ENCODE measurements at places on chromosomes 1 and 21.

DNA sequence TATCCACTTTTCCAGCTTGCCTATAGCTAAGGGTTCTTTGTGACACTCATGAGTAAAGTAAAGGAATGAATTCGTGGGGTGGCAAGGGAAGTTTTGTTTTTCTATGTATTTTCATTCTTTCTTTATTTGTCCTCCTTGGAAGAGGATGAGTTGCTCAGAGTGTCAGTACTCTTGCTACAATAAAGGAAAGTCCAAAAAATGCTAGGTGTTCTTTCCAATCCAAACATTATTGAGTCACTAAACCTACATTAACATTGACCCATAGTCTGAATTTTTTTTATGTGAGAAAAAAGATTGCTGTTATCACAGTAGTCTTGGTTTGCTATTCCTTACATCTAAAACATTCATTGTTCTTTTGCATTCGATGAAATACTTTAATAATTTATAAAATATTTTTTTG, 959.9 kb upstream of the ADGRL4 start:
- DNase-seq = no peak

DNA sequence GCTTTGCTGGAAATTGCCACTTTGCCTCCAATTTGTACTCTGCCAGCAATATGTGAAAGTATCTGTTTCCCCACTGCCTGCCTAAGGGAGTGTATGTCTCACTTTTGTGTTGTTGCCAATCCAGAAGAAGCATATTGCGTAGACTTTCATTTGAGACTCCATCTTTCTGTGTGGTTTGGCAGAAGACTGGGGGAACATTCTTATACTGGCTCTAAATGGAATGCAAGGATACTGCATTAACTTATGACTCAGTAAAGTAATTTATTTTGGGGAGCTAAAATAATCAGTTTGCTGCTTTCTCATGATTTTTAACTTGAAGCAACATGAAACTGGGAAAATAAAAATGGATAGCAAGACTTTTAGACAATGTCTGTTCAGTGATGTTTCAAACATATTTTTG, 107.7 kb upstream of the TMPRSS2 start:
- DNase-seq = no peak

DNA sequence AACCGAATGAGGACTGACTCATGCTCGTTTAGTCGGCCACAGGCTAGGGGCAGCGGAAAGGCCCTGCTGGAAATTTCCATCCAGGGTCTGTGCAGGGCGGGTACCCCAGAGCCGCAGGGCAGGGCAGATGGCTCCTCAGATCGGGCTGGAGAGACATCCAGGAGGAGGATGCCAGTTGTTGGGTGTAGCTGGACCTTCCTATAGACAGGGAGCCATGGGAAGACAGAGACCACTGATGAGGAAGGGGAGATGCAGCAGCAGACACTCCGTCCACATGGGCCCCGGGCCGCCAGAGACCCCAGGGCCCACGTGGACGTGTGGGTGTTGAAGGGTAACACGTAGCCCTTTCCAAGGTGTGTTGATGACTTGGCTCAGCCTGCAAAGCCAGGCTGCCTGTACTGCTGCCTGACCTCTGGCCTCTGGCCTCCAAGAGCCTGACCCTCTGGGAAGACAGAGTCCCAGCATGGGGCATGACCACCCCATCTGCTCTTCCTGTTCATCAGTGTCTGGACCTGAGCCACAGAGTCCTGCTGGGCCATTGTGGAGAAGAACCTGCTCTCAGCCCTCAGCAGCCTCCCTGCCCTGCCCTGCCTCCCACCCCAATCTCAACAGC, 4.8 kb downstream of the GNG4 start:
- no peak for DNase-seq

DNA sequence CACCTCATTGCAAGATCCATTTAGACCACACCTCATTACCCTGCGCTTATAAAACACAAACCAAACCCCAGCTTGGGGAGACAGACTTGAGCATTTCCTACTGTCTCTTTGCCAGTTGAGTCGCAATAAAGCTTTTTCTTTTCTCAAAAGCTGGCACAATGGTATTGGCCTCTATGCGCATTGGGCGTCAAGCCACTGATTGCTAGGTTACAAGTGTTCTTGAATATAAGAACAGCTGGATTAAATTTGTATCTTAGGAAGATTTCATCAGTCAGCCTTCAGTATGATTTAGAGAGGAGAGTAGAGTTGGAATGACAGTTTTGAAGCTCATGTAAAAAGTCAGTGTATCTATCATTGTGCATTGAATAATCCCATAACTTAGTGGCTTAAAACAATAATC, 84.9 kb upstream of the RAB4A start:
- no peak for DNase-seq

DNA sequence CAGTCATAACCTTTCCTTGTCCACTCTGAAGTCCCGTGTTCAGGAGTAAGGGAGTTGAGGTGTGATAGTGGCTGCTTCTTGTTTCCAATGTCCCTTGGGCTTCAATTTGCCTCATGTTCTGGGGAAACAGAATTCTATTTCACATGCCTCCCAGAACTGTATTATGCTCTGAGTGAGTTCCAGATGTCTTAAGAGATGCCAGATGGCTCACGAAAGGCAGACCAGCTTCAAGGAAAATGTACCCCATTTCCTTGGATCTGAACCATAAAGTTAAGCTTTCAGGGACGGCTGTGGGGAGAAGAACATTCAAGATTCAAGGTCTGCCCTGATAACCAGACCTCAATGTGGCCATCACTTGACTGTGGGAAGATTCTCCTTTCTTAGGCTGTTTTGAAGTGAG, 42.4 kb downstream of the C1orf87 start:
- DNase-seq = no peak

DNA sequence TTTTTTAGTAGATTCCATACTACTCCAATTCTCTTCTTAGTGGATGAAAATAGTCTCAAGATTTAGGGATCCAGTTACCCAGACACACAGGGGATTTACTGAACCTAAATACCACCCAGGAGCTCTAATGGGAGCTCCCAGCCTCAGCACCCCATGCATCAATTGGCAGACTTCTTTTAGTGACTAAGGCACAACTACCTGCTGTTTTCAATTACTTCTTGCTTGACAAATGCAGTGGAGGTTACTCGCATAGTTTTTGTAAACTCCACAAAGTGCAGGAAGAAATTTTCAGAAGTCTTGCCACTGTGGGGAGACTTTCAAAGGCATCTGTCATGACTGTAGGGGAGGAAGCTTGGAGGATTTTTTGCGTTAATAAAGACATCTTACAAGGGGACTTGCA, 35.5 kb upstream of the MAP10 start:
- no peak for DNase-seq

GRCh38 chr21:41507521-41508414, at the start of gene TMPRSS2:
TMPRSS2 (minus strand) TSS chr21:41508158; CDS start chr21:41498133, 10,025 bp downstream.
- no peak for DNase-seq

DNA sequence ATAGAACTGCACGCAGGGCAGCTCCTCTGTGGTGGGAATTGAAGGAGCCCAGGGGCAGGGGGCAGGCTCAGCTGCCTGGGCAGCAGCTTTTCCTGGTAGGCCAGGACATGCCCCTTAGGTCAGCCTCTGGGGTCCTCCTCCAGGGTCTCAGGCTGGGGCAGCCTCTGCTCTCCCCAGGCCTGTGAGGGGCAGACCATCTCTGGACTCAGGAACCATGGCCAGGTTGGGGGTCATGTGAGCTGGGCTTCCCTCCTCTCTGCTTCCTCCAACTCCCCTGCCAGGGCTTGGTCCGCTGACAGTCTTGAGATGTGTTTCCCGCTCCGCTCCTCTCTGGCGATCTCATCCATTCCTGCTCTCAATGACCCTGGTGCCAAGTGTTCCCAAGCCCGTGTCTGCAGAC, 5.7 kb downstream of the C1orf210 start:
- DNase-seq = no peak

- no peak for DNase-seq
Measured at GRCh38 chr21:42093991-42094421, 22.9 kb downstream of the UMODL1 start.

DNA sequence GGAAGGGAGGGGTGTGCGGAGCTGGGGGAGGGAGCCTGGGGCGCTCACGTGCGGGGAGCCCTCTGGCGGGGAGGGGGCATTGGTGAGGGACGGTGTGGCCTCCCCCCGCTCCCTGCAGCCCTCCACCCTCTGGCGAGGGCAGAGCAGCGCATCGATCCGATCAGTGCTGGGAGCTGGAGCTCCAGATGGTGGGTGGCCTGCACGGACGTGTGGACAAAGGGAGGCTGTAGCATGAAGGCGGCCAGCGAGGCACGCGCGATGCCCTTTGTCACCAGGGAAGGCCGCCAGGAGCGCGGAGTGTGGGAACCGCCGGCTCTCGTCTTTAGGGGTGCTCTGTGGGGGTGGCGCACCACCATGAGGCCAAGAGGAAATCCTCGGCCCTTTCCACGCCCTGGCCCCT, 5.4 kb upstream of the HES5 start:
- DNase-seq = no peak

GRCh38 chr1:247332215-247332622, 552 bp upstream of the ZNF496 start:
- DNase-seq = no peak

DNA sequence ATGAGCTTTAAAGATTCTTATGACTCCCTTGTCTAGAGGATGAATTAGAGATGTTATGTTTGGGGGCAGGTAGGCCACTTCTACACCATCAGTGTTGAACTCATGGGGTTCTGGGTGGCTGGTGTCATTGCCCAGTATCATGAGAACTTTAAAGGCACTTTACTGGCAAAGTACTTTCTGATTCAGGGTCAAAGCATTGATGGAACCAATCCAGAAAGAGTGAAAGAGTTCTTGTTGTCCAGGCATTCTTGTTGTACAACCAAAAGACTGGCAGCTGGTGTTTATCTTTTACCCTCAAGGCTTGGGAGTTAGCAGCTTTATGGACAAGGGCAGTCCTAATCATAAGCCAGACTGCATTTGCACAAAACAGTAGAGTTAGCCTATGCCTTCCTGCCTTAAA, 673.0 kb downstream of the USP25 start:
- no peak for DNase-seq

DNA sequence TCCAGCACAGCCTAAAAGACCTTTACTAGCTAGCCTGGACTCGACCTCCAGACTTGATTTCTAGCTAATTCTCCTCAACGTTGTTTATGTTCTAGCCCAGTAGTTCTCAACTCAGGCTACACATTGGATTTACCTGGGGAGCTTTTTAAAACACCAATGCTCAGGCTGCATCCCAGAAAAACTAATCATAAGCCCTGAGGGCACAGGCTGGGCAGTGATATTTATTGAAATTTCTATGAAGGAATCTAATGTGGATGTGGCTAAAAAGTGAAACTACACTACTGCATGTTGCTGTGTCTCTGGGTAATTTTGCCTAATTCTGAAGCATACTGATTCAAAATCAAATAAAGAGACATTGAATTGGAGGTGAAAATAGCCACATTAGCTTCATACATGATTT, 479.4 kb downstream of the KCNT2 start:
- no peak for DNase-seq

DNA sequence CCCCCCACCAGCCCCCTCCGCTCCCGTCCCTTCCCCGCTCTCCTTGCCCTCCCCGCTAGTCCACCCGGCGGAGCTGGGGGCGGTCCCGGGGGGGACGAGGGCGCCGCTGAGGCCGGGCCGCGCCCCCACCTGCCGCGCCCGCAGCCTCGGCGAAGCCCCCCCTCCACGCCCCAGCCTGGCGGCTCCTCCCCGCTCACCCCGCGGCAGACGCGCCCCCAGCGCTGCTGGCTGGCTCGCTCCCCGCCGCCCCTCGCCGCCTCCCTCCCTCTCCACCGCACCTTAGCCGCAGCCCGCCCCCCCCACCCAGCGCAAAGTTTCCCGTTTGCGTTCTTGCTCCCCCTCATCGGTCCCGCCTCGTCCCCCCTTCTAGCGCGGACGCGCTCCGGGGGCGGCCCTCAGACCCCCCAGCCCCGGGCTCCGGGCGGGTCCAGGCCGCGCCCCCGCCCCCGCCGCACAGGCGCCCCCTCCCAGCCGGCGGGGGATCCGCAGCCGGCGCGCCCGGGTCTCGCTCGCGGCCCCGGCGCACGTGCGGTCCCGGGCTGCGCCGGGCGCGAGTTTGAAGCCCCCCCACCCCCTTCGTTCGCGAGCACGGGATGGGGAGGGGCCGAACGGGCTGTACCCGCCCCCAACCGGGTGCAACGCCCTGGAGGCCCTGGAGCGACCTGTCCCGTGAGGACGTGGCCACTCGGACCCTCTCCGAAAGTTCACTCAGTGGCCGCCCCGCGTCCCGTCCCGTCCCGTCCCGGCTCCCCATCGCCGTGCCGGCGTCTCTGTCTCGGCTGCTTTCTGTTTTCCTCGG, 623 bp downstream of the PTPRF start:
- DNase-seq = no peak

DNA sequence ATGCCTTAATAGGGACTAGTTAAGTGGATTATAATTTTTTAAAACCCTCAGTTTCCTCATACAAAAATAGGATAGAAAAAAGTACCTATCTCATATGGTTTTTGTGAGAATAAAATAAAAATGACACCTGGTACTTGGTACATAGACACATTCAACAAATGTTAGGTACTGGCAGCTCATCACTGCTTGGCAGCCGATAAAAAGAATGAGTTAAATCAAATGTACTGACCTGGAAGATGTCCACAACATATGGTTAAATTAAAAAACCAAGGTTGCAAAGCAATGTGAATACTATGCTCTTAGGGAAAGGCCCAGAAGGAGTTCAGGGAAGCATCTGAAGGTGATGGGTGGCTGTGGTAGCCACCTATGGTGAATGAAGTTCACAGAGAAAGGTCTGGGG, 64.9 kb upstream of the SMYD2 start:
- DNase-seq = no peak

- no peak for DNase-seq
Measured at GRCh38 chr1:231605149-231606100, 21.2 kb upstream of the DISC1 start.

GRCh38 chr21:34724857-34725195, 56.0 kb downstream of the CLIC6 start:
- DNase-seq = no peak

- DNase-seq = no peak
Measured at GRCh38 chr21:45359451-45360217, 45.3 kb upstream of the COL18A1 start.

DNA sequence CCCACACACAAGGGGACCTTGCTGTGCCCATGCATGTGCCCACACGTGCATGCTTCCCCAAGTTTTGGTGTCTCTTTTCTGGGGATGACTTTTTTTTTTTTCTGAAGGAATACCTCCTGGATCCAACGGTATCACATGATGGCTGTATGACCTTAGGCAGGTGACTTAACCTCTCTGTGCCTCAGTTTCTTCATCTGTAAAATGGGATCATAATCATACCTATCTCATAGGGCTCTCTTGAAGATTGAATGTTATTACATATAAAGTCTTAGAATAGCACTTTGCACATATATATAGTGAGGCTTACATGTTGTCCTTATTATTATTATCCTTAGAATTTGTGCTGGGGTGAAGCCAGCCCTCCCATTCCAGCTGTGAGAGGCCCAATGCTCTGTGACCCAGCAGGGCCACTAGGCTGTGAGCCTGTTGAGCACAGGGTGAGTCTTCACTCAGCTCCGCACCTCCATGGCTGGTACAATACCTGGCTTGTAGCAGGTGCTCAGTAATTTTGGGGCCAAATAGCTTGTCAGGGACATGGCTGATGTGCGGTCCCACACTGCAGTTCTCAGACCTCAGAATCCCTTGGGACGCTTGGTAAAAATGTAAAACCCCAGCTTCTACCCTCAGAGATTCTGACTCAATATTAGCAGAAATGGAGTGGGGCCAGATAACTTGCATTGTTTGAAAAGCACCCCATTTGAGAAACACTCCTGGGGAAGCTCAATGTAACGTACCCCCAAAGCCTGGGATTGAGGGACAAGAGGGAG, 20.6 kb downstream of the STUM start:
- no peak for DNase-seq

GRCh38 chr1:209106237-209106741, 477.2 kb upstream of the CAMK1G start:
- DNase-seq = no peak

GRCh38 chr1:24385160-24385940, 28.2 kb downstream of the STPG1 start:
- no peak for DNase-seq

GRCh38 chr1:209876078-209876800, 48.5 kb downstream of the UTP25 start:
- no peak for DNase-seq
